ENCODE measurements at places on chromosomes 12 and 14.

DNA sequence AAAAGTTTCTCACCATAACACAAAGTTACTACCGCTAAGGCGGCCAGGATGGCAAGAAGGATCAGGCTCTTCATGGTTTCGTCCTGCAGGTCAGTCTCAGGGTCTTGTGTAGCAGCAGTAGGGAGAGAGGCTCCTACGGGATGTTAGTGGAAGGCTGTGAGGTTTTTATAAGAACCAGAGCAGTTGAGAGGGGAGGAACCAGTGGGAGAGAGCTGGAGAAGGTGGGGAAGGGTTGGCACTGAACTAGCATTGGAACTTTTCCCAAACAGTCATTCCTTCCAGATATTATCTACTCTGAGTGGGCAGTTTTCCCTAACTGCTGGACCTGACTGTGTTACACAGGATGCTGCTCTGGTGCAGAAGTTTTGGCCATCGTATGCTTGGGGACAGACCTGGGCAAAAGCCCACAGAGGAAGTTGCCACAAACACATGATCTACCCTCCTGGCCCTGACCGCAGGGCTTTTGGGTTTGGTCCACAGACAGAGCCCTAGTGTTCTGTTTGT lies at the start of gene MGP:
MGP (minus strand) TSS at position 137 of the 504 bp plus-strand sequence; CDS start at position 74, 63 bp downstream.
- DNase-seq = peak; percentile 82

- no peak for DNase-seq
These were observed 64.5 kb downstream of the KIAA0586 start for GRCh38 chr14:58492044-58492443.

DNA sequence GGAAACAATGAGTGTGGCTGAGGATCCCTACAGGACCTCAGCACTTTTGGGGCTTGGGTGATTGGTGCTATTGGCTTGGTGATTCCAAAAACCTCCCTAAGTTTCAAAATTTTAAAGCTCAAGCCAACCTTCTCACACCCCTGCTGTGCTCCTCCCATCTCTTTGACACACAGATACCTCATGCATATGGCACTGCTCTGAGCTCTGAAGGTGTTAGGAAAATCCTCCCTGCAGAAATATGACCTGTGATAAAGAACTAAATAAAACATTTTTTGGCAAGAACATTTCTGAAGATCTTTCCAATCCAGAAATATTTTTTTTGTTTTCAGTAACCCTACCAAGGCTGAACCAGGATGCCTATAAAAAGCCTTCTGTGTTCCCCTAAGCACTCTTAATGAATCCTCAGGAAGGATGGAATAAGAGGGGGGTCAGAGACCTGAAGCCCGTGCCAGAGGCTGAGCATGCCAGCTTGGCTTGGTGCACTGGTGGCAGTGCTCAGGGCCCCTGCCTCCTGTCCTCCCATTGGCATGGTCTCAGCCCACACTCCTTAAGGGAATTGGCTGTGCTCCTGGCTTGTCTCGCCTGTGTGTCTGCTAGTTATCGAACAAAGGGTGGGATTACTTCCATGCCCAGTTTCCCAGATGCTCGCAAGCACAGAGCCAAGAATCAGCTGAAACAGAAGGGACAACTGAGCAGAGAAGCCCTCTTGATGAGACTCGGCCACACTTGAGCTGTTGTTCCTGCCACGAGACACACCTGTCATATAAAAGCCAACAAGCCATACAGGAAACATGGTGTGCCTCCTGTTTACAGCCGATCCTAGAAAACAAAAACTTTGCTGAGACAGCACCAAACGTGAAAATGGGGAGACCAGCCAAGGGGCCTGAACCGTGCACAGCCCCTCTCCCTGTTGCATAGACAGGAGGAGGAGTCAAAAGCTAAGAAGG lies 132.7 kb upstream of the EEA1 start:
- no peak for DNase-seq

- DNase-seq = peak; percentile 61
These were observed 188.5 kb downstream of the ALX1 start for GRCh38 chr12:85468356-85469157.

DNA sequence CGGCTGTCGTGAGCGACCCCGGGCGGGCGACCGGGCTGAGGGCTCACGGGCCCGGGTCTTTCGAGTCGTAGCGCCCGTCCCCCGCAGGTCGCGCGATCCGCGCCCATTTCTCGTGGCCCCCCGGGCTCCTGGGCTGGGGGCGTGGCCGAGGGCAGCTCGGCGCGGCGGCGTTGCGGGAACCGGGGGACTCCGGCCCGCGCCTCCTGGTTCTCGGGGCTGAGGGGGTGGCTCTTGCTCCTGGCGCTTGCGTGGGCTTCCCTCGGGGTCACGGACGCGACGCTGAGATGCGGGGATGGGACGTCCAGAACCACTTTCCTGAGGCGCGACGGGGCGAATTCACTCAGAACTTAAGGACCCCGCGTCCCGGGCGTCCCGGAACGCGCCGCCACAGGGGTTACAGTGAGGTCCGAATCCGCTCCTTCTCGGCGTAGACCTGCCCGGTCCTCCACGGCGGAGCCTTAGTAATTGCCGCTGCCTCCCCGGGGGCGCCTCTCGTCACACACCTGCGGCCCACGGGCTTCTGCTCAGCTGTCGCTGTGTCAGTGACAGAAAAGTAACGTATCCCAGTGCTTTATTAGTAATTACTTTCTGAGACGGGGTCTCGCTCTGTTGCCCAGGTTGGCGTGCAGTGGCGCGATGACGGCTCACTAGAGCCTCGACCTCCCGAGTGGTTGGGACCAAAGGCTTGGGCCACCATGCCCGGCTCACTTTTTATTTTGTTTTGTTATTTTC lies 606 bp downstream of the EP400 start:
- peak; percentile 87 for DNase-seq

DNA sequence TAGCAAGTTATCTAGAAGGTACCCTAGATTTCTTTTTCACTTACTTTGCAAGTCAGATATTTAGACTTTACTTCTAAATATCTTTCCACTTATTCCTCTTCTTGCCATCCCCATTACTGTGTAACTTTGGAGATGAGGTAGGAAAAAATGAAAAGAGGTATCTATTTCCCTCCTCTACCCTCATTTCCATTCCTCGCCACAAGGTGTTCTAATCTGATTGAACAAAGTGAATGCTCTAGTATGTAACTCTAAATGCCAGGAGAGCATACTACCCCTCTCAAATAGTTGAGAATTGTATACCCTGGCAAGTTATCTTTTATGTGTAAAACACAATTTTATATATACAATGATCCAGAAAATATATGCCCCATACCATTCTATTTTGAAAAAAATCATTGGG lies 1.7 kb upstream of the LDHB start:
- no peak for DNase-seq

DNA sequence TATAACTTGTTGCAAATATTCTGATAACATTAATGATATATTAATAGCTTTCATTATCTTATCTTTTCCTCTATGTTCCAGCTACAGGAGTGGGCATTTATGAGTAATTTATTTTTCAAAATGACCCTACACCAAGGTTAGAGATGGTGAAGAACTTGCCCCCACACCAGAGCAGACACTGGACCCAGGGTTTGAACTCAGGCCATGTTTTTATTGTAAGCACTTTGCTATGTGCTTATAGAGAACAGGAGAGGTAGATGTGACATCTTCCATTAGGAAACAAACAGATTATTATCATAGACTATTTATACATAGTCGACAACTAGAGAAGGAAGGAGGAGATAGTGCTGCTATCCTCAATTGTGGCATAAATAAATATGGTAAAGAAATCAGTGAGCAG lies 265.2 kb downstream of the EGLN3 start:
- no peak for DNase-seq

- no peak for DNase-seq
These were observed 45.2 kb upstream of the AVPR1A start for GRCh38 chr12:63196168-63196567.

- DNase-seq = peak; percentile 23
These were observed 39.0 kb downstream of the CMKLR1 start for GRCh38 chr12:108299980-108300696.

GRCh38 chr12:65408441-65408840 lies 130.0 kb downstream of the MSRB3 start:
- DNase-seq = no peak

DNA sequence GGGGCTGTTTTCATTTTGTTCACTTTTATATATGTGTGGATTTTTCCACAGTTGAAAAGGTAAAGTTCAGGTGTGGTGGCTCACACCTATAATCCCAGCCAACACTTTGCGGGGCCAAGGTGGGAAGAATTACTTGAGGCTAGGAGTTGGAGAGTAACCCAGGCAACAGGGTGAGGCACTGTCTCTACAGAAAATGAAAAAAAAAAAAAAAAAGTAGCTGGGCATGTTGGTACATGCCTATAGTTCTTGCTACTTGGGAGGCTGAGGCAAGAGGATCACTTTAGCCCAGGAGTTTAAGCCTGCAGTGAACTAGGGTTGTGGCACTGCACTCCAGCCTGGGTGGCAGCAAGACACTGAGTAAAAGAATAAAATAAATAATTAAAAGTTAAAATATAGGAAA lies 326.5 kb downstream of the NAV3 start:
- no peak for DNase-seq

- DNase-seq = no peak
These were observed 77.6 kb downstream of the STAB2 start for GRCh38 chr12:103664626-103665025.

DNA sequence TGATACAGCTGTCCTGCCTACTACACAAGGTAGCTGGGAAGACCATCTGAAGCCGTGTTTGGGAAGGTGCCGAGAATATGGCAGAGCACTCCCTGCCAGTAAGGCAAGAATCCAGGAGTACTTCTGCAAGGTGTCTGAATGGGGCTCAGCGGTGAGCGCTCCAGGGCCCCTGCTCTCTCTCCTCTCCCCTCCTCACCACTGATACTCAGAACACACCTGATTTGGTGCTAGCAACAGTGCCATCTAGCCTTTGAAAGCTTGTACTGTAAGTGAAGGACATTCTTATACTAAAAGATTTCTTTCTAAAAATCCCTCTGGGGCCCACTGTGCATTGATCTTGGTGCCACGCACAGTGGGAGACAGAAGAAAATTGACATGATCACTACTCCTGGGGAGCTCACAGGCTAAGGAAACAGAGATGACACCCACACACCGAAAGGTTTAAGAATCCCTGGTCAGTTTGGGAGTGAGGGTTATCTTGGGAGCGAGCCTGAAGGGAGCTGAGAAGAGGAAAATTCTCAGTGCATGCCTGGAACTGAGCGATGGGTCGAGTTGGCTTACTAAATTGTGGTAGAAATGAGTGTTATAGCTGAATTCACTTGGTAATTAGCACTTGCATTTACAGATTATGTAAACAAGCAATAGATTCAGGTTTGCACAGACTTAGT lies 216.9 kb downstream of the NTF3 start:
- no peak for DNase-seq

- no peak for DNase-seq
These were observed 43.5 kb downstream of the MNAT1 start for GRCh38 chr14:60777856-60778578.

DNA sequence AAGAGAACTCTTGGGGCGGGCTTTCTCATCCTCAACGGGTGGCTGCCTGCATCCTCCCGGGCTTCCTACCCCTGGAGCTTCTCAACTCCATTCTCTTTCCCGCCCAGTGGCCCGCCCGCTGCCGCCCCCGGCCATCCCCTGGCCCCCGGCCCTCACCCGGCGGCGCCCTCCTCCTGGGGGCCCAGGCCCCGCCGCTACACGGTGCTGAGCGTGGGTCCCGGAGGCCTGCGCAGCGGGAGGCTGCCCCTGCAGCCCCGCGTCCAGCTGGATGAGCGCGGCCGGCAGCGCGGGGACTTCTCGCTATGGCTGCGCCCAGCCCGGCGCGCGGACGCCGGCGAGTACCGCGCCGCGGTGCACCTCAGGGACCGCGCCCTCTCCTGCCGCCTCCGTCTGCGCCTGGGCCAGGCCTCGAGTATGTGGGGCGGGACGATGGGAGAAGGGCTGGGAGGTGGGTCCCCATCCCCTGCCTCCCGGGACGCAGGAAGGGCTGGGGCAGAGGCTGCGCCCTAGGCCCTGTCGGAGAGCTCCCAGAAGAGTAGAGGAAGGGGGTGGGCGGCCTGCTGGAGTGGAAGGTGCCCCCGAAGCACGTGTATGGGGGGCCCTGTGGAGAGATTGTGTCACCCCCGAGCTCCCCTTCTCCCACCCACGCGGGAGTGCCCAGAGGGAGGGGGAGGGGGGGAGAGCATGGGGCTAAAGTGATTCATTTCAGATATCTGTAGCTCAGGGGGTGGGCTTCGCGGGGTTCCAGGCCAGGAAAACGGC lies 1.5 kb downstream of the LAG3 start:
- no peak for DNase-seq

DNA sequence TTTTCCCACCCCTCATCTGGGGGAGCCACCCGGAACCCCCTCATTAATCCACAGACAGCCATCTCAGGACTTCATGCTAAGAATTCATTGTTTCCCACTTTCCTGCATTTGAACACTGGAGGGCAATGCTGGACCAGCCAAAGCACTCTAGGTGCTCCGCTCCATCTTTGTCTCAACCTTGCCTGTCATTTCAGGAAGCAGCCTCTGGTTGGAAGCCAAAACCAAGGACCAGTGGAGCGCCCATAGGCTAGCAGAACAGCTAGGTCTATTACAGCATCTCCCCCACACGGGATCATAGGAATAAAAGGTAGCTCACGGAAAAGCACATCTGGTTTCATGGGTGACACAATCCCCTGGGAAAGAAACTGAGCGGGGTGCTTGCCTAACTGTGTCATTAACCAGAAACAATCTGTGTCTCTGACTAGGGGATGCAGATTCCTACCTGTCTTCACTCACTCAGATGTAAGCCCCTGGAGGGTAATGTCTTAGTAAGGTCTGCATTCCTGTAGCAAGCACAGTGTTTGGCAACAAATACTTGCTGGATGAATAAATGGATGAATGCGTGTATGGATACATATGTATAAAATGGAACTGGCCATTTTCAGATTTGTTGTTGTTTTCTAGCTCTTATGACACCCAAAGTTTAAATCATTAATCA lies 197.0 kb downstream of the DAD1 start:
- no peak for DNase-seq

- DNase-seq = no peak
These were observed 72.4 kb downstream of the NT5DC3 start for GRCh38 chr12:103768467-103769123.

DNA sequence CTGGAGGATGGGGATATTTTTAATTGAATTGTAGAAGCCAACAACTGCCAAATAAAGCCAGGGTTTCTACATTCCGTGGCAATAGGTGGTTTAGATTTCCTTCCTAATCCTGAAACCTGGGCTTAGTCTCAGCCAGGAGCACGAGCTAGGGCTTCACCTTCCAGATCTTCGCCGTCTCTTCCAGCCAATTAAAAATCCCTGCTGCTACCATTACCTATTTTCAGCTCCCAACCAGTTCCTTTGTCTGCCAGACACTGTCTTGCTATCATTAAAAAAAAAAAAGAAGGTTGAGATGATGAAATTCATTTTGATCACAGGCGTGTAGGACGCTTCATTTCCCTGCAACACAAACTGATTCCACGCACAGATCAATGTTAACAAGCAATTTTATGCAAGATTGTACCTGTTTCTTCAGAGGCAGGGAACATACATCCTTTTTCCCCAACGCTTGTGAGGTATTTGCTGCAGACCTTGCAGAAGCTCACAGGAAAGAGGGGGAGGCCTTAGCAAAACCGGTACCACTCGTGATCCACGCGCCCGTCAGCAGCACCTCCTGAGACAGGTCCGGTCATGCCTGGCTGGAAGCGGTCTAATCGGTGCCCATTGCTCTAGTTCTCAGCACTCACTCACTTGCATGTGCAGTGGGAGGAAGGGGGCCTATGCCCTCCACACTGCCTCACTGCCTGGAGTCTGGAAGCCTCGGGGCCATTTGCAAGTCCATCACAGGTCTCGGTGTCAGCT lies 65.1 kb downstream of the SLC6A12 start:
- no peak for DNase-seq
